ENCODE measurements at places on chromosomes 2 and 18.

DNA sequence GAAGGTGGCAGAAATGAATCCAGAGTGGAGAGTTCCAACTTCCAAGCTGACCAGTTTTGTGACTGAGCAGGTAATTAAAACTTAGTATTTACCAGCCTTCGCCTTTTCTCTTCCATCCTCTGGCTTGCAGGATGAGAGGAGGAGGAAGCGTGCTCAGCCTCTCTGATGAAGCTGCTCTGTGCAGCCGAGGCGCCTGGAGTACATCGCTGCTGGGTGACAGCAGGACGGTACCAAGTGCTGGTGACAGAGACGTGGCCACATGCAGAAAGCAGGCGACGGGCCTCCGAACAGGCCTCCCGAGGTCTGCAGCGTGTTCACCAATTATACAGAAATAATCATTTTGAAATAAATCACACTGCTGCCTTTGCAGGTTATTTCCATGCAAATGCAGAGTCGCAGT is 95.0 kb downstream of the MBP start:
- no peak for DNase-seq

DNA sequence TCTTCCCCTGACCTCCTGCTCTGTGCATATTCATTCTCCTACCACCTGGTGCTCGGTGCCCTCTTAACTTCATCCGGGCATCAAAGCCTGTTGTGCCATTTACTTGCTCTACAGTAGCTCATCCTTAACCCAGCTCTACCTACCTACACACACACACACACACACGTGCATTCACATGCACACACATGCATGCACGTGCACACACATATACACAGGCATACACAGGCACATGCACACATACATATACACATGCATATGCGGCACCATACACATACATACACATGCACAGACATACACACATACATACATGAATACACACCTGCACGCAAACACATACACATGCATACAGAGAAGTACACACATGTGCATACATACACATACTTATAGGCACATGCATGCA is 14.5 kb downstream of the MAL start:
- no peak for DNase-seq

- no peak for DNase-seq
Measured at GRCh38 chr2:207048416-207048815, 109.1 kb downstream of the CPO start.

GRCh38 chr18:29711932-29712331 is 1330.6 kb downstream of the DSC3 start:
- no peak for DNase-seq

DNA sequence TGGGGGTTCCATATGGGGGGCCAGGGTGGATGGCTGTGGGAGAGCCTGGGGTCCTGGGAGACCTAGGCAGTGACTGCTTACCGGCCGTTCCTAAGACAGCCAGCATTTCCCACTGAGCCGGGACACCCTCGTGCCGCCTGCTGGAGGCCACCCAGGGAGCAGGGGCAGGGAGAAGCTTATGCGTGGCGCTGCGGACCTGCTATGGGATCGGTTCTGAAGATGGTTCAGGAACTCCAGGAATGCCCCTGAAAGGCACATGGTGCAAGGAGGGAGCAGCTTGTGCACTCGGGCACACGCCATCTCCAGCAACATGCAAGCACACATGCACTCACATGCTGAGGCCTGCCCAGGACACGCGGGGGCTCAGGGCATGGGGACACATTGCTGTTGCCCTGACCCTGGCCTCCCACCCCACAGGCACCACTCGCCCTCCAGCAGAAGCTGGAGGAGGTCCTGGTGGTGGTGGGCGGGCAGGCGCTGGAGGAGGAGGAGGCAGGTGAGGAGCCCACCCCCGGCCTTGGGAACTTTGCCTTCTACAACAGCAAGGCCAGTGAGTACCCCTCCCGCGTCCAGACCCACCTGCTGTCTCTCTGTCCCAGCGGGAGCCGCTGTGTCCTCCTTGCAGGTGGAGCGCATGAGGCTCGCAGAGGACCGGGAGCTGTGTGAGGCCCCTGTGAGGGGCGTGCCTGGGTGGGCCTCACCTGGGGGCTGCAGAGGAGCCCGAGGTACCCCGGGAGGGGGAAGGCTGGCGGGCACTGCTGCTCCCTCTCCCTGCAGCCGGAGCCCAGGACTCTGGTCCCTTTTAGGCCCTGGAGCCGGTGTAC is 4.1 kb downstream of the KLHL30 start:
- DNase-seq = no peak

DNA sequence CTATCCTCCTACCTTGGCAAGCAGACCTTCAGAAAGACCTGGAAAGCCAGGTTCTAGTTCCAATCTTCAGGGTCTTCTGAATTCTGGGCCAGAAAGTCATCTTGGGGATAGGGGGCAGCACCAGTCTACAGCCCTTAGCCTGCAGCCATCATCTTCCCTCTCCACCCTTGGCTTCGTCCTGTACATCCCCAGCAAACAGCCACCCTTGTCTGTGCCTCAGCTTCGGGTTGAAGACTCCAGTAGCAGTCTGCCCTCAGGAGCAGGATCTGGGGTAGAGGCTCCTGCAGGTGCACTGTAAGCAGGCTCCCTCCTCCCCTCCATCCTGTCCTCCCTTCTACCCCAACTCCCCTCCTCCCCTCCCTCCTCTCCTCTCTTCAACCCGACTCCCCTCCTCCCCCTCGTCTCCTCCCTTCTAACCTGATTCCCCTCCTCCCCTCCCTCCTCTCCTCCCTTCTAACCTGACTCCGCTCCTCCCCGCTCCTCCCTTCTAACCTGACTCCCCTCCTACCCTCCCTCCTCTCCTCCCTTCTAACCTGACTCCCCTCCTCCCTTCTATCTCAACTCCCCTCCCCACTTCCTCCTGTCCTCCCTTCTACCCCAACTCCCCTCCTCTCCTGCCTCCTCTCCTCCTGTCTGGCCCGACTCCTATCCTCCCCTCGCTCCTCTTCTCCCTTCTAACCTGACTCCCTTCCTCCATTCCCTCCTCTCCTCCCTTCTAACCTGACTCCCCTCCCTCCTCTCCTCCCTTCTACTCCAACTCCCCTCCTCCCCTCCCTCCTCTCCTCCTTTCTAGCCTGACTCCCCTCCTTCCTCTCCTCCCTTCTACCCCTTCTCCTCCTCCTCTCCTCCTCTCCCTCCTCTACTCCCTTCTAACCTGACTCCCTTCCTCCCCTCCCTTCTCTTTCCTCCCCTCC is 90.1 kb upstream of the SMAD2 start:
- no peak for DNase-seq

DNA sequence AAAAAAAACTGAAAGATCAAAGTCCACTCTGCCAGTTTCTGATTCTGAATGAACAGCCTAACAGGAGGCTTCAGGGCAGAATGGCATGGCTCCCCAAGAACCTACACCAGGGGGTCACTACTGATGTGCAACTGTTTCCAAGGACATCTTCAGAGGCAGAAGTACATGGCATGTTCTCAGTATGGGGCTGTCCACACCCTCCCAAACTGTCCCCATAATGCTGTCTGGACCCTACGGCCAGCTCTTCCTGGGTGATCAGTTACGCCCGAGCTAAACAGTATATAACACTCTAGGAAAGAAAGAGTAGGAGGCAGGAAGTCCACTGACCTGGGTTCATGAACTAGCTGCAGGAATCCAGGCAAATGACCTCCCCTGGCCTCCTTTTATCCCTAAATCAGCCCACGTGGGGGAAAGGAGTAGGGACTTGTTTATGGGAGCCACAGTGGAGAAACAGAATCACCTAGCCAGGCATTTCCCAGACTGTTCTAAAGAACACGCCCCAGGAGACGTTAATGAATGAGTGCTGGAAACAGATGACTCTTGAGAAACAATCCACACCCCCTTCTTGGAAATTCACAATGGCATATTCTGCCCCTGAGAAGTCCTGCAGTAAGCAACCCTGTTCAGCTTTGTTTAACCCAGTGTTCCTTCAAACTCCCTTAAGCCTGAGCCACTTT is 2.5 kb downstream of the TMBIM1 start:
- no peak for DNase-seq

- DNase-seq = no peak
Measured at GRCh38 chr2:51813247-51813646, 781.3 kb upstream of the NRXN1 start.

GRCh38 chr2:10432311-10433181 is 15.6 kb downstream of the ODC1 start:
- no peak for DNase-seq

DNA sequence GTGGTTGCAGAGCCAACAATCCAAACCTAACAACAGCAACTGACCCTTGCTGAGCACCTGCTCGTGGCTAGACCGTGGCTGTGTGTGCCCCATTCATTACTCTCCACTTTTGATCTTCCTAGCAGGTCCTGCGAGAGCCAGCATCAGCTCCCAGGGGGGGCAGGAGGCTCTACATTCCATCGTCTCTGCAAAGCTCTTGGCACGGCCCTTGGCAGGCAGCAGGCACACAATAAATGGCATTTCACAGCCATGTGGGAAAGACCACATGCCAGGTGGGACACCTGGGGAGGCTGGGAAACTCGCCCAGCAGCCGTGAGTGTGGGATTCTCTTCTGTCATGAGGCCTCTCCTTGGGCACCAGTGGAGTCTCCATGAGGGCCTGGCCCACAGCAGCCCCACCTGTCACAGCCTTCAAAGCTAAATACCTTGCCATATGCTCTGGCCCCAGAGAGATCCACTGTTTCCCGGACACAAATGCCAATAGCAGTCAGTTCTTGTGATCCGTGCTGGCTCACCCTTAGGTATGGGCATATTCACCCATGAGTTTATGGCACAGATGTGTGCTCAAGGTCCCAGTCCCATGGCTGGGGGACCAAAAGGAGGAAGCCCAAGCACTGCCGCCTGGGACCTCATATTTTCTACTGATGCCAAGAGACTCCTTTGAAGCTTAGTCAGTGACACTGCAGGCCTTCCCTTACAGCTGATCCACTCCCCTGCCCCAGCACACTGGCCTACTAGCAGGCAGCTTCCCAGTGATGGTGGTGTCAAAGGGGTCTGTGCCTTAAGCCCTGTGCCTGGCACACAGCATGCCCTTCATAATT is 6.8 kb upstream of the TEX51 start:
- DNase-seq = peak; percentile 73

GRCh38 chr2:237496428-237496827 is 9.4 kb downstream of the MLPH start:
- DNase-seq = no peak

- no peak for DNase-seq
Measured at GRCh38 chr2:142688856-142689605, 188.4 kb upstream of the KYNU start.
